ENCODE measurements at places on chromosomes 13 and 19.

- no peak for DNase-seq
Observed at GRCh38 chr19:5682107-5682482, 1.3 kb downstream of the HSD11B1L start.

DNA sequence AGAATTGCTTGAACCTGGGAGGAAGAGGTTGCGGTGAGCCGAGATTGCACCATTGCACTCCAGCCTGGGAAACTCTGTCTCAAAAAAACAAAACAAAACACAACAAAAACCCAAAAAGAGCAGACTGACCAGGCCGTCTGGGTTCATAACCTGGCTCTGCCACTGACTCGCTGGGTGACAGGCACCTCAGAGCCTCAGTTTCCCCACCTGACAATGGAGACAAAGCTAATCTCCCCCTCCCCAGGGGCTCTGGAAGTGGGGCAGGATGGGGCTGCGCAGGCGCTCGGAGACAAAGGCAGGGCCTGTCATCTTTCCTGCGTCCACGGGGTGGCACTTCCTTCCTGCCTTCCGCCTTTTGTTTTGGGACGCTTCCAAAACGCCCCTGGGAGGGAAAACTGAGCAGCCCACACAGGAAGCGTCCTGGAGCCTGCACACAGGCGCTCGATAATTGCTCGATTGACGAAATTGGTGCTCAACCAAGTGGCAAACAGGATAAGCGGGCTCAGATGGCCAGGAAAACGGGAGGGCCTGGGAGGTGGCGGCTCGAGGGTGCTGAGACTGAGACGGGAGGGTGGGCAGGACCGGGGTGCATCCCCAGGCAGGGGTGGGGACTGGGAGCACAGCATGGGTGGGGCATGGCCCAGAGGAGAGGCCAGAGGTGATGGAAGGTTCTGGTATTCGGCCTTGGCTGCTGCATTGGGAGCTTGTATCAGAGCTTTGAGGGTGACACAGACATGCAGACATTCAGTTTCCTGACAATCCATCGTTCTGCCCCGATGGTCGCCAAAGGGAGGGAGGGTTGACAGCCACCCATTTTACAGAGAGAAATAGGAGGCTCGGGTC lies 17.8 kb downstream of the SPC24 start:
- peak; percentile 50 for DNase-seq

DNA sequence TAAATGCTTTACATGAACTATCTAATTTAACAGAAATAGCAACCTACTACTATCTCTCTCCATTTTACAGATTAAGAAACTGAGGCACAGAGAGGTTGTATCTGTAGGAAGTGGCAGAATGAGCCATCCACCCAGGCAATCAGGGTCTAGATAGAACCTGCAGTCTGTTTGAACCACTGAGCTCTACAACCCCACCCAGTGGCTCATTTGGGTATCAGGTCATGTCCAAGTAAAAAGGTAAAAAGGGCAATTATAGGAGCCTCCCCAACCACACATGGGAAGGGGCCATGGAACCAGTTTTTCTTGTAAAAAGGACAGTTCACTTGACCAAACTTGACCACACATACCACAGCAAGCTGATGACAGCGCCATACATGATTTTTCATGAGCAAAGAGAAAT lies 92.9 kb upstream of the SGCG start:
- DNase-seq: no peak

DNA sequence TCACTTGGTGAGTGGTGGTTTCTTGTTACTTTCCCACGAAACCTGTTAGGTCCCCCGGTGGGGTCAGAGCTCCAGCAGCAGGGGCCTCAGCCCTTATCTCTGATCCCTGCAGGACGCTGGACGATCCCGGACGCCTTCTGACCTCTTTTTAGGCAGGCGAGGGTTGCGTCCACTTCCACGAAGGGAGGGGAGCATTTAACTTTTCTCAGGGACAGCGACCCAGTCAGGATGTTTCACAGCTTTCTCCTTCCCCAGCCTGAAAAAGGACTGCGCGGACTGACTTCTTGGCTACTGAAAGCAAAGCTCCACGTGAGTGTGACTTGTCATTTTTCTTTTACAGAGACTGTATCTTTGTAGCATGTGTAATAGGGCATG lies 692 bp downstream of the ZNF234 start:
- no peak for DNase-seq

- no peak for DNase-seq
Observed at GRCh38 chr19:15296841-15297415, 35.4 kb downstream of the BRD4 start.

- no peak for DNase-seq
Observed at GRCh38 chr13:30257468-30258099, 49.8 kb downstream of the KATNAL1 start.

DNA sequence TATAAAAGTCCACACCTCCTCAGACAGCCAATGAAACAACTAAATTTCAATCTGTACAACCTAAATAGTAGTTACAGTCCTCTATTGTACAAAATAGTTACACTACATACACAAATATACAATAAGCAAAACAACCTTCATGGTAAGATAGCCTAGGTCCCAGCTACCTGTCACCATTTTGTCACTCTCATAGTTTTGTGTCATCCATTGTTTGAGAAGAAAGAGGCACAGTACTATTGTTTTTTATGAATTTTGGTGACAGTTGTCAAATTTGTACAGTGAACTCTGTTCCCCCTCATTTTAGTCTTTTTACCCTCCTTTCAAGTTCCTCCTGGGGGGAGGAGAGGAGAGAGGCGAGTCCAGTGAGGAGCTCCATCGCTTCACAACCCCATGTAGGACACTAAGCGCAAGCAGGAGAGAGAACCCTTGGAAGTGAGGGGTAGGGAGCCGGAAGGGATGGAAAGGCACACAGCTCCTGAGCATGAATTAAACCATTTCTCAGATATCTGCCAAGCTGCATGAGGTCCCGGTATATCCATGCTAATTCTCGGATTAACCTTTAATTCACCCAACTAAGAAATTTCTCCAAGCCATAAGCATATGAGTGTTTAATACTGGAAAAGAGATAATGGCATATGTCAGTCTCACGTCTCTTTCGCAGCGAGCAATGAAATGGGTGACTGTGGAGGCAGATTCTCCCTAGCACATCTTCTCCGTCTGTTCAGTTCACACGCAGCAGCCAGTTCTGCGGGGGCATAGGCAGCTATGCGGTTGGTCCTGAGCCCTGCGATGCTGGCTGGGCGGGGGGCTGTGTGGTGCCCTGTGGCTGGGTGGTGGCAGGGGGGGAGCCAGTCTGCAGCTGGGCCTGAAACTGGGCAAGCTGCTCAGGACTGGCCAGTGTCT lies 60.5 kb downstream of the SERP2 start:
- DNase-seq: no peak

- DNase-seq: no peak
Observed at GRCh38 chr13:91136806-91137205, 210.7 kb upstream of the MIR17HG start.

DNA sequence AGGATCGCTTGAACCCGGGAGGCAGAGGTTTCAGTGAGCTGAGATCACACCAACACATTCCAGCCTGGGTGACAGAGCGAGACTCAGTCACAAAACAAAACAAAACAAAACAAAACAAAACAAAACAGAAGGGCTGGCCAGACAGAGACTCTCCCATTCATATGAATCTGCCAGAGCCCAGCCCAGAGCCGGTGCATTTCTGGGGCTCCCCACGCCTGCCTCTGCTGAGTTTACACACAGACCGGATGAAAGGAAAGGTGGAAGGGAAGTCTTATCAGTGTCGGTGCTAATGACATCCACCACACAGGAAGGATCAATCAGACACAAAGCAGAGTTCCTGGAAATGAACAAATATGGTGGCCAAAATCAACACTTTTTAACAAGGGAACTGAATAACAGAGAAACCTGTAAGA lies 6.8 kb downstream of the TRAPPC6A start:
- DNase-seq: peak; percentile 37

DNA sequence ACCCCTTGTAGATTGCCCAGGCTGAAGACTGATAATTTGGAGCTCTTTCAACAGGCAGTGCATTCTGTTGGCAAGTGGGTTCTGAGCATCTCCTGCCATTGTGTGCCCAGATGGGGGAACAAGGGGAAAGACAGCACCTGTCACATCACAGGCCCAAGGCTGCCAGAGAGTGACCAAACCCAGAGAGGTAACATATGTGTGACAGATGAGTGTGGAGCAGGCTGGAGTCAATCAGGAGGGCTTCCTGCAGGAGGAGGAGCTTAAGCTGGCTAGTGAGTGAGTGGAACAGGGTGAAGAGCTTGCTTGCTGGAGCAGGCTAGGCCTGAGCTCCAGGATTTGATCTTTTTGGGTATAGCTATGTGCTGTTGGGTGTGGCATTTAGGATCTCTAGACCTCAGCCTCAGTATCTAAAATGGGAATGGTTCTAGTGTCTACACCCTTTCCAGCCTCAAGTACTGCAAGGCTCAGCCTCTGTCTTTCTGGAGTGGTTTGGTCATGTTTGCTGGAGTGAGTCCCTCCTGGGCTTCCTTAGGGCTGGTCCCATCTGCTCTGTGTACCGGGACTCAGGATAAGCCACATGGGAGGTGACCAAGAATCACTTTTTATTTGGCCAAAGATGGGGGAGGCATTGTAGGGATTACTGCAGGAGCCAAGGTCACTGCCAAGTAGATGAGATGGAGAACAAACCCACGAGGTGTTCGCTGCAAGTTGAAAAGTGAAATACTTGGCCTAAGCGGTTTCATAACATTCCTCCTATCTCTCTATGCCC lies 152.4 kb upstream of the TSHZ3 start:
- no peak for DNase-seq

GRCh38 chr13:89980896-89981295 lies 1366.6 kb upstream of the MIR17HG start:
- DNase-seq: no peak

GRCh38 chr19:3046698-3047495 lies 15.4 kb downstream of the TLE5 start:
- DNase-seq: no peak

- no peak for DNase-seq
Observed at GRCh38 chr13:85567909-85568308, 231.3 kb downstream of the SLITRK6 start.

DNA sequence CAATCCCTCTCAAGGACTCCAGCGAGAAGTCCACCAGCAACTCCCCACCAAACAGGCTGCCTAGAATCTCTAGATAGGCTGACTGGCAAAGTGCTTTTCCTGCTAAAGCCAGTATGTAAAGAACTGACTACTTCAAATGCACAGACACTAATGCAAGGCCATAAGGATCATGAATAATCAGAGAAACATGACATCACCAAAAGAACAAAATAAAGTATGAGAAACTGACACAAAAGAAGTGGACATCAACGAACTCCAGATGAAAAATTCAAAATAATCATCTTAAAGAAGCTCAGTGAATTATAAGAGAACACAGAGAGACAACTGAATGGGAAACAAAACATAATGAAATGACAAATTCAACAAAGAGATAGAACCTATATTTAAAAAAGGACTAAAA lies 26.4 kb upstream of the CD70 start:
- DNase-seq: no peak

DNA sequence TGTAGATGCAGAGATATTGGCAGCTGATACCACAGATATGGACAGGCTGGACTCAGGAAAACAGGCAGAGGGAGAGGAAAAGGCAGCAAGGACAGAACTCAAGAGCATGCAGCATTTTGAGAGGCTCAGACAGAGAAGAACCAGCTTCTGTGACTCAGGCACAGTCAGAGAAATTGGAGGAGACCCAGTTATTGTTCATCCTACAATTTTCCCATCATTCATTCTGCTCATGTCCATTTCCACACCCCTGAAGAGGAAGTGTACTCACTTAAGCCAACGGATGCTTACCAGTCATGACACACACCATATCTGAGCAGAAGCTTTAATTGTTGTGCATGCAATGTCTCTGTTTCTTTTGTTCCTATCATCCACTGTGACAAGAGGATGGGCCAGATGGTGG lies 359.8 kb upstream of the HTR2A start:
- DNase-seq: no peak

GRCh38 chr19:46661735-46662592 lies 982 bp upstream of the DACT3 start:
- peak; percentile 62 for DNase-seq

DNA sequence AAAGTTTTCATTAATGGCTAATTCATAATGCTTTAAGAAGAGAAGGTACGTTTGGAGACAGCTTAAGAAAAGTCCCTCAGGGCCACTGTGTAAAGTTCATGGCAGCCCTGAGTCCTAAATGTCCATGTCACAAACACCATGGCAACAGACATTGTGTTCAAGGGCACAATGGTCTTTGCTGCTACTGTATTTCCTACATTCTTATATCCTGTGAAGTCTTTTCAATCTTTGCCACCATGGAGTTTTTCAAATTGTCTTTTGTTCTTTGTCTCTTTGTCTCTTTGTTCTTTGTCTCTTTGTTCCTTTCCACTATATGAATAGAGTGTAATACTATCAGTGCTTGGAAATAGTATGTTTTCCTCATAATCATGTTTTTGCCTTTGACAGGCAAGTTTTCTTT lies 178.8 kb downstream of the VWA8 start:
- DNase-seq: no peak

DNA sequence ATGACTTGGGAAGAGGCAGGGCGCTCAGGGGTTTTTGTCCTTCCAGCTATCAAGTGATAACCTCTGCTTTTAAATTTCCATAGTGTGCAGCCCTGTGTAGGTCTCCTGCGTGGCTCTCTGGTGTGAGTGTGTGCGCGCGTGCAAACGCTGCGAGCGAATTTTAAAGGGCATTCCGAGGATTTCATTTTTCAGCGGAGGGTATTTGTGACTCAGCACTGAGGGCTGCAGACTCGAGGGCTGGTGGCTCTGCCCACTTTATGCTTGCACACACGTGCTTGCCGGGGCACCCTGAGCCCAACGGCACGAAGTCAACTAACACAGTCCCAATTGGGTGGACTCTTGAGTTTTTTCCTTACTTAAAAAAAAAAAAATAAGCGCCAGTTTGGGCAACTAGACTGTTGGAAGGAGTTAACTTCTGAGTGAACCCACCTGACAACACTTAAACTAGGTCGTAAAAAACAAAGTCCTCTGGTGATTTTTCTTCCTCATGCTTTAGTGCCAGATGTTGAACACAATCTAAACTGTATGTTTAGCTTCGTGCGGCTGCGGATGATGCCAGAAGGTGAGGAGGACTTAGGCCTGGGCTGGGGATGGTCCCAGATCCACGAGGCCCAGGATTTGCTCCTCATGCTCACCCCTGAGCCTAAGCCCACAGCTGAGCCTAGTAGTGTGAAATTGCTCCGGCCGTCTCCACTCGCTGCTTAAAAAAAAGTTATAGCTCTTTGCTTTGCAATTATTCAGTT lies 2.1 kb downstream of the FGF9 start:
- DNase-seq: no peak

DNA sequence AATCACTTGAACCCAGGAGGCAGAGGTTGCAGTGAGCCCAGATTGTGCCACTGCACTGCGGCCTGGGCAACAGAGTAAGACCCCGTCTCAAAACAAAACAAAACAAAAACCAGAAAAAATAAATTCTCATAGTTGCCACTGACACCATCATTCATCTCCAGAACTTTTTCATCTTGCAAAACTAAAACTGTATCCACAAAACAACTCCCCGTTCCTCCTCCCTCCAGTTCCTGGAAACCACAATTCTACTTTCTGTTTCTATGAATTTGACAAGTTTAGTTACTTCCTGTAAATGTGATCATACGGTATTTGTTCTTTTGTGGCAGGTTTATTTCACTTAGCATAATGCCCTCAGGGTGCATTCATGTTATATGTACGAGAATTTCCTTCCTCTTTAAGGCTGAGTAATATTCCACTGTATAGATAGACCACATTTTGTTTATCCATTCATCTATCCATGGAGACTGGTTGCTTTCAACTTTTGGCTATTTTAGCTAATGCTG lies 13.2 kb upstream of the ADGRE5 start:
- DNase-seq: no peak
